ENCODE measurements at places on chromosomes 6 and 20.
A peak's percentile ranks its signal among the peaks of the same experiment; 100 is the strongest.

- DNase-seq, result no peak
These were observed 1187.5 kb downstream of the HACE1 start for GRCh38 chr6:103672169-103672568.

- no peak for DNase-seq
These were observed 161.1 kb downstream of the DLL1 start for GRCh38 chr6:170129691-170130171.

- DNase-seq, result peak; percentile 11
These were observed 800 bp downstream of the RWDD2A start for GRCh38 chr6:83193747-83194566.

GRCh38 chr6:131399433-131399832, 173.6 kb upstream of the ARG1 start:
- DNase-seq, result no peak

GRCh38 chr6:15259766-15260098, 13.9 kb downstream of the JARID2 start:
- no peak for DNase-seq

DNA sequence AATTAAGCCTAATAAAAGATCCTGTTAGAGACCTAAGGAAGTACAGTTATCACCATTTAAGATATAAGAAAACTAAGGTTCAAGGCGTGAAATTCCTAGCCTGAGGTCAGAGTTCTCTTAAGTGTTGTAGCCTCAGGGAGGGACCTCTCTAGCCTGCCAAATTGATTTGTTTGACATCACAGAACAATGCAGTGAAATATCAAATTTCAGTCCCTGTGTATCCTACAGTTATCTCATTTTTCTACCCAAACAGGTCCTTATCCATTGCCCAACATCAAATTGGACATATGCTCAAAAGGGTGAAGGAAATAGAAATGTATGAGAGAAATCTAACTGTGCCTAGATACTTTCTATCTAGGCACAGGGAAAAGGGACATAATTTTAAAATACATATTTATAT, 63.0 kb downstream of the NCOA7 start:
- no peak for DNase-seq

DNA sequence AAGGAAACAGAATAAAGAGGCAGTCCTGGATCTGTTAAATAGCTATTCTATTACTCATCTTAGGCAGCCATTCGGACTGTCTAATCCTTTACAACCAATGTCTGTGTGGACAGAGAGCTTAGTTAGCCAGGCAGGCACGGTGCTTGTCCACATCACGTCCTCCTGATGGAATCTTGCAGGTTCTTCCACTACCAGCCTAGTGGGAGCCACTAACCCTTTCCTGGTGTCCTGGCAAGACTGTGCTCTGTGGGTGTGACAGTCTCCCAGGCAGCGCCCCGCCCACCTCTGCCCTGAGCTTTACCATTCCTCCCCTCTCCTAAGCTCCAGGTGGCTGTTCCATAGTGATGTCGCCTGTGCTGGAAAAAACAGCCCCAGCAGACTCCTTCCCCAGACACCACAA, 78.3 kb upstream of the CLDN20 start:
- peak; percentile 32 for DNase-seq

GRCh38 chr6:40411881-40412280, 175.3 kb downstream of the LRFN2 start:
- DNase-seq, result no peak

DNA sequence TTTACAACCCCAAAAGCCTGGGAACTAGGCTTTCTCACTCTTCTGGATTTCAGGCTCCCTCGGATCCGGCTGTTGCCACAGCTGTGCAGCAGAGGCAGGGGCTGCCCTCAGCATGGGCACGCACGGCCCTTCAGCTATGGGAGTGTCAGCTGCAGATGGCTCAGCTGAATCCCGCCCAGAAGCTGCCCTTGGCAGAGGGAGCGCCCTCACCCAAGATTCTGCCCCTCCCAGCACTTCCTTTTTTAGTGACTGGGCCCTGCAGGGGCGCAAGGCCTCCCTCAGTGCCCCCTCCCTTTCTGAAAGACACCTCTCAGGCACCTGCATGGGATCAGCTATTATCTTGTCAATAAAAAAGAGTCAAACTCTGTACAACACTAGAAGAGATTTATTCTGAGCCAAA, 67.9 kb upstream of the THBS2 start:
- no peak for DNase-seq

- DNase-seq, result no peak
These were observed 74.4 kb downstream of the PKHD1 start for GRCh38 chr6:52013035-52013434.

DNA sequence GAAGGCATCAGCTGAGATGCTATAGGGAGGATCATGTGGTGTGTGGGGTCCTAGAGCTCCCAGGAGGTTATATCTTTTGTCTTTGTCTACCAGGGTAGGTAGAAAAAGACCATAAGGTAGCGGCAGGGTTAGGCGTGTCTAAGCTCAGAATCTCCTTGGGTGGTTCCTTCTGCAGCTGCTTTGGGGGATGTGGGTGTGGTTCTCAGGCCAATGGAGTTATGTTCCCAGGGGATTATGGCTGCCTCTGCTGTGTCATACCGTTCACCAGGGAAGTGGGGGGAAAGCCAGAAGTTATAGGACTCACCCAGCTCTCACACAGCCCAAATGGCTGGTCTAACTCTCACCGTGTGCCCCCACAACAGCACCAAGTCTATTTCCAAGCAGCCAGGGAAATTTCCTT, 107.4 kb upstream of the ADGRB3 start:
- no peak for DNase-seq

DNA sequence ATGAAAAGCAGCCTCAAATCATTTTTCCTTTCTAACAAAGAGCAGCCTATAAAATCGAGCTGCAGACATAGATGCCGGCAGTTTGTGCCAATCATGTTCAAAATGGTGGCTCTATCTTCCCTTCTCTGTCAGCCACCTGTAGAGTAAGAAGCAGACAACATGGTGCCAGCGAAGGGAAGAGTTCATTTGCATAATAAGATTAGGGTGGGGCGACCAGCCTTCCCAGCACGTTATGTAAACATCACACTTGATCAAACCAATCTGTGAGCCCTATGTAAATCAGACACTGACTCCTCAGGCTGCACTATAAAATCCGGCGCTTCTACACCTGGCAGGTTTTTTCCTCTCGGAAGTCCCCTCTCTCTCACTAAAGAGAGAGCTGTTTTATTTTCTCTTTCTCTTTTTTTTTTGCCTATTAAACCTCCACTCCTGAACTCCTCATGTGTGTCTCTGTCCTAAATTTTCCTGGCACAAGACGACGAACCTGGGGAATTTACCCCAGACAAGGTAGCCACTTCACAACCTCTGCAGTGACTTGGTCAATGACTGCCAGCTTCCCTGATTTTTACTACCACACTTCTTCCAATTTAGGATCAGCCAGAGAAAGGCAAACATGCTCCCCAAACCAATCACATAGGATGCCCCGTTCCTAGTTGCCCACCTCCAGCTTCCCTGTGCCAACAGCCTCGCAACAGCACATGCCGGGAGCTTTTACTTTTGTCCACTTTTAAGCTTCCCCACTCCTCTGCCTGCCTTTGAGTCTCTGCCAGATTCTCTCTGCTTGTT, 12.9 kb downstream of the TPMT start:
- no peak for DNase-seq

DNA sequence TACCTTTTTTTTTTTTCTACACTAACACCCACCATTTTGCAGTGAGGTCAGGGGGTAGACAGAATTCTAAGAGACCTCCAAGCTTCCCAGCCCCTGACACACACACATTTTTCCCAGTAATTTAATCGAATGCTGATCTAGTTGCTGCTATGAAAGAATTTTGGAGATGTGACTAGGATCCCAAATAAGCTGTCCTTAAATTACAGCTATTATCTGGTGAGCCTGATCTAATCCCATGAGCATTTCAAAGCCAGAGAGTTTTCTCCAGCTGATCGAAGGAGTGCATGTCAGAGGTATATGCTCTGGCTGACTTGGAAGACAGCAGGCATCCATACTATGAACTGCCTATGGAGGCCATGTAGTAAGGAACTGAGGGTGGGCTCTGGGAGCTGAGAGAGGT, 503.8 kb upstream of the MARCKS start:
- peak; percentile 71 for DNase-seq

GRCh38 chr6:20532881-20533280, 1.4 kb upstream of the CDKAL1 start:
- no peak for DNase-seq

DNA sequence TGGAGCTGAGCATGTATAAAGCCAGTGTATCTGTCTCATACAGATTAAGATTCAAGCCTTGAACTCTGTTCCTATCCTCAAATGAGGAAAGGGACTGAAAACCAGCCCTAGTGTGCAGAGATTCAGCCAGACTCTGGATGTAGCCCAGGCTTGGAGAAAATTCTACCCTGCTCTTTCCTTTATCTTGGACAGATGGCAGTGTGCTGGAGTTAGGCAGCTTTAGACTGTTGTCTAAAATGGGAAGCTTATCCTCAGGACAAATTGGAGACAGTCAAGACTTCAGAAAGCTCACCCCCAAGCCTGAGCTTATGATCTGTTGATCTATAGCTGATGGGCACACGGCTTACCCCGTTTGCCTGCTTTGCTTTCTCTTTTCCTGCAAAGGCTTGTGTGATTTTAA, 1057.6 kb downstream of the KIF16B start:
- DNase-seq, result no peak

GRCh38 chr20:17465236-17465635, 65.9 kb downstream of the BFSP1 start:
- no peak for DNase-seq

GRCh38 chr6:27129095-27129815, 118.2 kb upstream of the PRSS16 start:
- DNase-seq, result no peak

GRCh38 chr6:73079978-73080377, 145.3 kb downstream of the KHDC1L start:
- DNase-seq, result peak; percentile 23
